Mucosa of descending colon (tissue), 3 donors: ENCODE measurements at places on chromosomes 2 and 18. TPM values are rescaled to one million over a fixed set of nuclear protein-coding genes. Genes with fewer than 3 reads are reported as not detected.

IL37 gene
- 0.82 TPM for total RNA-seq

SCYGR4 gene
- total RNA-seq: not detected

SLC4A5 gene
- 2.1 TPM for total RNA-seq

DSC1 gene
- 0.07 TPM for total RNA-seq

GRCh38 chr18:47113796-47114540 is 36.3 kb downstream of the HDHD2 start:
- no peak for DNase-seq

DNA sequence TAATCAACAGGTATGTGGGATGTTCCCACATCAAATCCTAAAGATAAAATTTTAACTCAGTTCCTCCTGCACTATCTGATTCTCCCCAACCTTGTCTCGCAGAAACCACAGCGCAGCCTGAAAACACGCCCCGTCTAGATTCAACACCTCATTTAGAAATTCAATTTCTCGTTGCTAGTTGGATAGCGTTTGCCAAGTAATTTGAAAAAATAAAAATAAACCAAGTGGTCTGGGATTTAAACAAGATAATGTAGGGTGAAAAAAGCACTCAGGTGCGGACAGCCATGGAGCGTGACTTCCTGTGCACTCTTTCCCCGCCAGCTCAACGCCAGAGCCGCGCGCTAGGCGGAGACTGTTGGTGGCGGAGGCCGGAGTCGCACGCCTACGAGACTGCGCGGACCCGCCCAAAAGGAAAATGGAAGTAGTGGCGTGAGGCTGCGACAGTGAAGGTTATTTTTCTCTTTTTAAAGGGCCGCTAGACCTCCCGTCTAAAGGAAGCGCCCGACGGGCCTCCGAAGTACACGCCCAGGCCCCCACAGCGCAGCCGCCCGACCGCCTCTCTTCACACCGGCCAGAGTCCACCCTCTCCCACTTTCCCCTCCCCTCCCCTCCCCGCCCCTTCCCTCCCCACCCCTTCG is 615 bp upstream of the CCNT2 start:
- no peak for DNase-seq

GRCh38 chr18:47870605-47871004 is 59.9 kb downstream of the SMAD2 start:
- no peak for DNase-seq

ATRAID gene
- 88.8 TPM for total RNA-seq

PCARE gene
- not detected for total RNA-seq

GRCh38 chr2:215347878-215348277 is 36.0 kb downstream of the ATIC start:
- DNase-seq: no peak

DNA sequence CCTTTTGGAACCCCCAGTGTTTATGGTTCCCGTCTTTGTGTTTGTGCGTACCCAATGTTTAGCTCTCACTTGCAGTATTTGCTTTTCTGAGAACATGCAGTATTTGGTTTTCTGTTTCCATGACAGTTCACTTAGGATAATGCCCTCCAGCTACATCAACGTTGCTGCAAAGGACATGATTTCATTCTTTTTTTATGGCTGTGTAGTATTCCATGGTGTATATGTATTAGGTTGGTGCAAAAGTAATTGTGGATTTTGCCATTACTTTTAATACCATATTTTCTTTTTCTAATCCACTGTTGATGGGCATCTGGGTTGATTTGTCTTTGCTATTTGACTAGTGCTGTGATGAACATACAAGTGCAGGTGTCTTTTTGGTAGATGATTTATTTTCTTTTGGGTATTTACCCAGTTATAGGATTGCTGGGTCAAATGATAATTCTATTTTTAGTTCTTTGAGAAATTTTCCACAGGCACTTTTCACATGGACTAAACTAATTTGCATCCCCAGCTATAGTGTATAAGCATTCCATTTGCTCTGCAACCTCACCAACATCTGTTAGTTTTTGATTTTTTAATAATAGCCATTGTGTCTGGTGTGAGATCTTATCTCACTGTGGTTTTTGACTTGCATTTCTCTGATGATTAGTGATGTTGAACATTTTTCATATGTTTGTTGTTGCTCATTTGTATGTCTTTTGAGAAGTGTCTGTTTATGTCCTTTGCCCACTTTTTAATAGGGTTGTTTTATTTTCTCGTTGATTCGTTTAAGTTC is 63.6 kb downstream of the CERS6 start:
- DNase-seq: no peak

DNA sequence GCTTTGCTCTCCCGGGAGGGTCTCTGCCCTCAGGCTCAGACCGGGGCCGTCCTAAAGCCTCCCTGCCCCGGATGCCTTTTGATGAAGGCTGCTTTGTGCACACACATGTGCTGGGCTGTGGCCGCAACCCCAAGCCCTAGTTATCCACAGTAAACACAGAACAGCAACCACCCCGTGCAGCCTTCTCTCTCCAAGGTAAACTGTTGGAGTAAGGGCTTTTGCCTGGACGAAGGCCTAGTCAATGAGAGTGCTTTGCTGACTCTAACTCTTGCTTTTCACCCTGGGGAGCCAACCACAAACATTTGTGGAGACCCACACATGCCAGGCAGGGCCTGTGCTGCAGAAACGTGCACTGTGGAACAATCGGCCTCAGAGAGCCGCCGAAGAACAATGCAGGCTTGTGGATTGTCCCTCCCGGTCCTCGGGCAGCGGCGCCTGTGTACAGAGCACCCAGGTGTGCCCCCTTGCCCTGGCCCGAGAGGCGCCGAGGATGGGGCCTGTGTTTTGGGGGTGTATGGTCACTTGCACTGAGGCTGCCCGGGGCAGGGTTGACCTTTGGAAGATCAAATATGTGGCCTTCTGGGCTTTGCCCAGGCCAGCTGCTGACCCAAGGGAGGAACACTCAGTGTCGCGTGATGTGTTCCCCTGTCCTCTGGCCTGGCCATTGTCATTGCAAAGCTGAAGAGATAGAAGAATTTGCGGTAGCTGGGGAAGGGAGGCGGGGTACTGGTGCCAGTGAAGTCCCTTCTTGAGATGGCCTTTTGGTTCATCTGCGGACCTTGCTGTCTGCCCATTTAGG is 37.0 kb downstream of the CTIF start:
- no peak for DNase-seq

DNA sequence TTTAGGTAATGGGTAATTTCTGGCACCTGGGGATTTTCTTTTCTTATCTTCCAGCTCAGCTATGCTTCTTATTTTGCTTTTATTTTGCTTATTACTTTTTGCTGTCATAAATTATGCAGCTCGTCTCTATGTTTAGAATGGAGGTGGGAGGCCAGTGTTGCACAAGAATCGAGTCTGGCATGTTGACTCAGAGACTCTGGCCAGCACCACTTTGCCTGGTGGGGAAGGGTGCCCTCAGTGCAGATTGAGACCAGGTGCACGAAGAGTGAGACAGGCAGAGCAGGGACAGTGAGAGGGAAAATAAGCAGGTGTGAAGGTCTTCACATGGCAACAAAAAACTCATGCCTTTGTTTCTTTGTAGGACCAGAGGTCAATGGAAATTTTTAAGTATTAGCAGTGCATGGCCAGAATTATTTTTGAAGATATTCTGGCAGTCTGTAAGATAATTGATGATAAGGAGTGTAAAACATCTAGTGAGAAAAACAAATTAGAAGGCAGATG is 59.2 kb upstream of the SLC5A7 start:
- DNase-seq: no peak

SLC5A6 gene
- 27.7 TPM for total RNA-seq
